T-helper 22 cell (primary cell): ENCODE measurements at places on chromosomes 1 and 21.

DNA sequence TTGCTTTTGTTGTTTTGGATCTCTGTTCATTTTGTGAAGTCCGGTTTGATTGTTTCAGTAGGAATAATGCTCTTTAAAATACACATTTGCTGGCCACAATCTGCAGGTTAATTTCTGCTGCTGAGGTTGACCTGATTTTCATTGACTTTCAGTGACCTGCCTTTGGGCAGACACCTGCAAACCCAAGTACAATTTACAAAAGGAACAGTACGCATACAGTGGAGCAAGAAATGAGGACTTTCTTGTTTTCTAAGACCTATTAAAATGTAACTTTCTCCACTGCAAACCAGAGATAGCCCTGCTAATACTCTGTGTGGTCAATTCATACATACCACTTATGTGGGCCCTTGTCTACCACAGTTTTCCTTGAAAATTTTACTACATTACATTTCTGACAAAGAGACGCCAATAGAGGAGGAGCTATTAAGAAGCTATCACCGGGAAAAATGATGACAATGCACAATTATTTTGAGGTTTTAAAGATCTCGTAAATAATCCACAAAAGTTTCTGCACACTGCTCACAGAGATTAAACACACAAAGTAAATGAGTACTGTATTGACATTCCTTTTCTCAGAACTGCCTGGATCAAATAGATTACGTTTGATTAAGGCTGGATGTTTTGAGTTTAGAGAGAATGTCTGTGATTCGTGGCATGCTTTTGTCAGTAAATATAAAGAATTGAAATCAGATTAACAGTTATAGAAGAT is 141.9 kb downstream of the SDCCAG8 start:
- no peak for DNase-seq

DNA sequence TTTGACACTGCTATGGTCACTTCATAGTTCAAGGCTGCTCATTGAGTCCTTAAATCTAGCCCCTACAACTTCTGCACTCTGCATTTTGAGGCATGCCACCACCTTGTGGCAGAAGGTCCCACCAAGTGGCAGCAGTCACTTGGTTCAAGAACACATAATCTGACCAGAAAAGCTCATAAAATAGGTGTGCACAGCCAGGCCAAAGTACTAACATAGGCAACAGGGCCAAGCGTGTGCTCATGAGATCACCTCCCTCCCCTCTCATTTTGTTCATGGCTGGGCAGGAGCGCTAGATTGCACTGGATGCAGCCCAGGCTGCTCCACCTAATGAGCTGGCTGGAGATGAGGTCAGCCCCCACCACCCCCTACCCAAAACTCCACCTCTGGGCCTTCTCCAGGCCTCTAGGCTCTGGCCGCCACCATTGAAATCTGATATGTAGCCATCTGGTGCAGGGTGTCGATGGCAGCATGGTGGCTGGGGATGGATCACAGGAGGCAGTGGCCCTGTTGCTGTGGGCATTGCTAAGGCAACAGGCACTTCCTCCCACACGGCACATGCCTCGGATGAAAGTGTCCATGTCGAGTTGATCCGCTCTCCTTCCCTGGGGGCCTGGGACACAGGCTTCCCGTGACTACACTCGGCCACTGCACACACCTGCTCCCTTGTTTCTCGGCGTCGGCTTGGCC is 193.2 kb downstream of the TRABD2B start:
- DNase-seq, result no peak

- no peak for DNase-seq
Measured at GRCh38 chr21:45076245-45076711, 1.9 kb downstream of the ADARB1 start.

DNA sequence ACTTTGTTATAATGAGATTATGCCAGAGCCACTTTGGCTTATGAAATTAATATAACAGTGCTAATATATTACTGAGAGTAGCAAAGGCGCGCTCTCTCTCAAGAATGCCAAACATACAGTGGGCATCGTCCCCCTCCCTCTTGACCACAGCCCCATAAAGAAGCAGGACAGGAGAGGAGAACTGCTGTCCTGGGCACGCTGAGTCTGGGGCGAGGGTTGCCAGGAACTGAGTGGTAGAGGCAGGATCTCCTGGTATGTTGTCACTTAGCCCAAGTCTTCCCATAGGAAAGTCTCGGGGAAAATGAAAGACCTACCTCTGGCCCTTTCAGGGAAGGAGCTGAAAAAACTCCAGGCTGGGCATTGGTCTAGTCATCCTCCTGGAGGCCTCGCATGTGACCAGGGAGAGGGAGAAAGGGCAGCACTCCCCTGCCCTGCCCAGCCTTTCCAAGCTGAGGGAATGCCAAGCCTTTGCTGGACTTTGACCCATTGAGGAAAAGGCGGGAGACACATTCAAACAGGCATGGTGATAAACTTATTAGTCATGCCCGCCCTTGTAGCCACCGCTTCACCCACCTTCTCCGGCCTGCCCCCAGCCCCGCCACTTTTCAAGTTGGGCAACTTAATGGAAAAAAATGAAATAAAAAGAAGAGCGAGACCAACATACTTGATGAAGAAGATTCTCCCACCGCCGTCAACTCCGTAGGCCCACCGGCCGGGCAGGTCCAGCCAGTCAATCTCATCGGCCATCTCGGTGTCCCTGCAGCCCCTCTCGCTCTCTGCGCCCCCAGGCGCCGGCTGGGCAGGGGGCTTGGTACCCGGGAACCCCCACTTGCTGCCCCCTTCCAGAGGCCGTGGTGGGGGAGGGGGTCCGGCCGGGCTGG is 17.4 kb upstream of the PLEKHA6 start:
- no peak for DNase-seq

GRCh38 chr1:82947278-82947677 is 1051.7 kb downstream of the TTLL7 start:
- DNase-seq, result no peak

GRCh38 chr1:63929106-63929478 is 155.3 kb downstream of the ROR1 start:
- DNase-seq, result no peak
